ENCODE measurements at places on chromosomes 7 and 10. TPM values are rescaled to one million over a fixed set of nuclear protein-coding genes. Genes with fewer than 3 reads are reported as not detected.

CBLL1 gene
- 30.0 TPM for total RNA-seq

ZNF488 gene
- 1.6 TPM for total RNA-seq

CCDC3 gene
- 16.6 TPM for total RNA-seq

CYP2C19 gene
- total RNA-seq, result not detected

MYOF gene
- 5.5 TPM for total RNA-seq

RHOBTB1 gene
- 24.7 TPM for total RNA-seq

AMPH gene
- 61.6 TPM for total RNA-seq

ANAPC16 gene
- 44.3 TPM for total RNA-seq

EIF4H gene
- total RNA-seq, result 177 TPM

RELN gene
- 77.0 TPM for total RNA-seq

CTNNA3 gene
- total RNA-seq, result 9.7 TPM

TRIM8 gene
- total RNA-seq, result 50.1 TPM

DRGX gene
- 0.23 TPM for total RNA-seq

GPR85 gene
- total RNA-seq, result 106 TPM

FAM241B gene
- total RNA-seq, result 33.4 TPM

CABCOCO1 gene
- total RNA-seq, result 5.5 TPM

SUPV3L1 gene
- total RNA-seq, result 35.1 TPM

CLDN3 gene
- 0.69 TPM for total RNA-seq

ADCYAP1R1 gene
- total RNA-seq, result 70.4 TPM

OIT3 gene
- total RNA-seq, result 0.92 TPM

DNAH11 gene
- total RNA-seq, result 8.3 TPM

PDCD11 gene
- 24.0 TPM for total RNA-seq

CRPPA gene
- total RNA-seq, result 11.8 TPM

CTAGE8 gene
- total RNA-seq, result not detected

ZNF25 gene
- 67.6 TPM for total RNA-seq
